ENCODE measurements at places on chromosomes 1 and 21. TPM values are rescaled to one million over a fixed set of nuclear protein-coding genes. Genes with fewer than 3 reads are reported as not detected.

GOLT1A gene
- 0.41 TPM for total RNA-seq

ANGPTL1 gene
- 2.0 TPM for total RNA-seq

WNT3A gene
- total RNA-seq, result not detected

LDLRAD1 gene
- total RNA-seq, result not detected

TMEM35B gene
- 4.9 TPM for total RNA-seq

TBX15 gene
- total RNA-seq, result 0.82 TPM

RCSD1 gene
- 4.5 TPM for total RNA-seq

ADAMTS5 gene
- total RNA-seq, result 1.6 TPM

RBM11 gene
- 10.2 TPM for total RNA-seq

PKP1 gene
- total RNA-seq, result under 0.01 TPM

AMY1A gene
- not detected for total RNA-seq

PPIAL4G gene
- total RNA-seq, result 0.41 TPM

SLC37A1 gene
- 32.2 TPM for total RNA-seq

NID1 gene
- total RNA-seq, result 11.0 TPM

PCP4L1 gene
- 6.9 TPM for total RNA-seq

CD1B gene
- total RNA-seq, result not detected

GJA5 gene
- 1.6 TPM for total RNA-seq

FHAD1 gene
- 0.41 TPM for total RNA-seq

FMN2 gene
- 60.7 TPM for total RNA-seq

AUNIP gene
- 0.82 TPM for total RNA-seq
